NK-92 treated with Interleukin-12 subunit alpha and Interleukin-12 subunit beta, amount 100 ng/mL, for 24 hours (cell line): ENCODE measurements at places on chromosomes 4 and X.

GRCh38 chrX:14051416-14051815 lies 21.7 kb upstream of the GEMIN8 start:
- no peak for DNase-seq

GRCh38 chr4:151202851-151203455 lies 74.0 kb upstream of the PRSS48 start:
- no peak for DNase-seq

DNA sequence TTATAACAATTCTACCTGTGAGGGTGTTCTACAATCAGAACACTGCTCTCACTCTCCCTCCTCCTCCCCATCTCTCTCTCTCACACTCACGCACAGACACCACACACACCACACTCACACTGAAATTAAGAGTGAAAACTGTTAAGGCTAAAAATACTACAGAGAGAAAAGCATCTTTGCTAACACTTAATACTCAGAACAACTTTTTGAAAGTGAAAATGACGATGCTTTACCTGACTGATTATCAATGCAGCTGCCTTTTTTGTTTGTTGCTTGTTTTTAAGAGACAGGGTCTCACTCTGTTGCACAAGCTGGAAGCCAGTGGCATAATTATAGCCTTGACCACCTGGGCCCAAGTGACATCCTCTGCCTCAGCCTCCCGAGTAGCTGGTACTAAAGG lies 222.4 kb downstream of the APBB2 start:
- DNase-seq, result no peak

DNA sequence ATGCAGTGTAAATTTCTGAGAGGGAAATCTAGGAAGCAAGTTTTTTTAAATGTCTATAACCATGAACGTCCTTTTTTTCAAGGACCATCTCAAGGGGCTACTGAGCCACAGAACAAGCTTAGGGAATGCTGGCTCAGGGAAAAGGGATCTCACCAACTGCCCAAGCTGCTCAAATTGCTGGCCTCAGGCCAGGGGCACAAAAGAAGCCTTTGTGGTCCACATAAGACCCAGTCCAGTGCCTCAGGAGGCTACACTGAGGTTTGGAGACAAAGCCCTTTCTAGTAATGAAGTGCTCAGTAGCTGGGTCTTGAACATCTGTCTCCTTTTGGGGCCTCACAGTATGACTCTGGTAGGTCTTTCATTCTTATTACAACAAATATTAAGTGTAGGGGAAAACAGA lies 305.5 kb downstream of the RAB28 start:
- no peak for DNase-seq

- no peak for DNase-seq
These were observed 48.4 kb upstream of the PRPS1 start for GRCh38 chrX:107579956-107580355.

DNA sequence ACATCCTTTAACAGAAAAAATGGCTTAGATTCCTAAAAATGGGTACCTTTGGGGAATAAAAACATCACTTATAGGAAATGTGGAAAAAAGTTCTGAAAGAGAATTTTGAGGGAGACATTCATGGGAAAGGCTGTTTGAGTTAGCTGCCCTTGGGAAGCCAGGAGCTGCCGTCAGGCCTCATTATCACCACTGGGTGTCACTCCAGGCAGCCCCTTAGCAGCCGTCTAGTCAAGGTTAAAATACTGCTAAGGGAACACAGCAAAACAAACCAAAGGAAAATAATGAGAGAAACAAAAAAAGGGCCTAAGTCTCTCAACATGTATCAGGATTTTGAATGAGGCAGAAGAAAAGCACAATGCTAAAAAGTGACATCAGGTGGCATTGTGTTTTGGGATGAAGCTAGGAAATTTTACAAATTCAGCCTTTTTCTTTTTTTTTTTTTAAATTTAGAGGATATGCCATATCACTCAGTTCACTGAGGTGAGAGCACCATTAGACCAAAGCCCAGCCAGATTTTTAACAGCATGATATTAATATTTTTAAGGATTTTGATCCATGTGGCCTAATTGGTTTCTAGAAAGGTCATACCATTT lies 235.3 kb downstream of the GPAT3 start:
- no peak for DNase-seq

- no peak for DNase-seq
These were observed 10.0 kb upstream of the RGN start for GRCh38 chrX:47068214-47068613.

GRCh38 chr4:85600501-85600900 lies 125.6 kb downstream of the ARHGAP24 start:
- DNase-seq, result no peak

- DNase-seq, result no peak
These were observed 134.9 kb upstream of the VEGFC start for GRCh38 chr4:176927664-176928063.

- DNase-seq, result no peak
These were observed at the start of gene CCKAR for GRCh38 chr4:26490111-26490959. CCKAR (minus strand) TSS chr4:26490484; CDS start chr4:26490267, 217 bp downstream.

- DNase-seq, result no peak
These were observed 280.9 kb upstream of the PRKX start for GRCh38 chrX:3994315-3994714.

DNA sequence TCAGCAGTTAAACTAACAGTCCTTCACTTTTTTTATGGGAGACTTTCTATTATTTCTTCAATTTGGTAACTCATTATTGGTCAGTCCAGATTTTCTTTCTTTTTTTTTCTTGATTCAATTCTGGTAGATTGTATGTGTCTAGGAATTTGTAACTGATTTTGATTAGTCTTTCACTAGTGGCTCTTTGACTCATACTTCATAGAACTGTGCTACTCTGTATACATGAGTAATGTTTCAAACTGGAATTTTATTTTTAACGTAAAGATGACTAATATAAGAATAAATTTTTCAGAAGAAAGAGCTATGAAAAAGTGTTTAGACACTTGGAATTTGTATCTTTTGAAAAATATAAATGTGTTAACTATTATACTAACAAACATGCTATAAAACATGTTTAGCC lies 813.0 kb downstream of the TRAM1L1 start:
- DNase-seq, result no peak

DNA sequence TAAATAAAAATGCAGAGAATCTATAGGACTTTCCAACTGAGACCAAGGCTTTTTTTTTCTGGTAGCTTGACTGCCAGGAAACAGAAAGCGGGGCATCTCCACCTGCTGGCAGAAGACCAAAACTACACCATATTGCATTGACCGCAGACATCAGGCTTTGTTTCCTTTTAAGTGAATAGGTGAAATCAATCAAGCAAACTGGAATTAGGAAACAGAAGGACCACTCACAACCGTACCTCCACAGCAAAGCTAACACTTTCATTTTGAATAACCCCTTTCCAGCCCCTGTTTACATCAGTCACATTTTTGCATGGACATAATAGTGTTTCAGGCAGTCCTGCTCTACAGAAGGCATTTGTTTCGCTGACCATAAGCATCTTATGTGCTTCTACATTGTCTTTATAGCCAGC lies 218.2 kb downstream of the IDS start:
- peak; percentile 0 for DNase-seq
